ENCODE measurements at places on chromosomes 5 and 9.

GRCh38 chr9:36840898-36841536 is 193.1 kb downstream of the PAX5 start:
- DNase-seq, result no peak

GRCh38 chr5:51202161-51202560 is 181.1 kb upstream of the ISL1 start:
- DNase-seq, result no peak

DNA sequence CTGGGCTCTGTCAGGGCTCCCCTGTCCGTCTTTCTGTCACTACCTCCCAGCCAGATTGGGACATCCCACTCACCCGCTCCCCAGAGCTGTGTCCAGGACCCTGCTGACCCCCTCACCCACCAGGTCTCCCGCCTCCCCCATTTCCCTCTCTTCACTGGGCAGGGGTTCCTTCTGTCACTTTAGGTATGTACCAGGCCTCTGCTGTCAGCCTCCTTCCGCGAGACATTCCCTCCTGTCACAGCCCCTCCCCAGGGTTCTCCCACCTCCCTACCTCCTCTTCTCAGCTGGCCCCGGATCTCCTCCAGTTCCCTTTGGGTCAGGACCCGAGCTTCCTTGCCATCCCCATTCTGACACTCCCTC is 488 bp downstream of the POLR1E start:
- no peak for DNase-seq

DNA sequence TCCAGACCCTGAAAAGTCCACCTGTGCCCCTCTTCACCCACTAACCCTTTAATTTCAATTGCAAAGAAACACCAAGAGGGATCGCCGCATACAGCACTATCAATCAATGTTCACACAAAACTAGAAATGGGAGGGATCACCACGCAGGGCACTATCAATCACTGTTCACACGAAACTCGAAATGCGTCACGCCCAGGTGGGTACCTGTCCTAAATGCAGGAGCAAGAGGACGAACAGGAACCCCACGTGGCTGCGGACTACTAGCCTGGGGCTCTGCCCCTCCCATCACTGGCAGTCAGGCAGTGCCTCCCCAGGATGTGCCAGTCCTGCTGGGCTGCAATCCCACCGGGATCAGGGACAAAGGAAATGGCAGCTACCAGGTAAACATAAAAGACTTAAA is 28.2 kb downstream of the RASGEF1C start:
- no peak for DNase-seq

- DNase-seq, result peak; percentile 19
These were observed 388 bp downstream of the ANKS6 start for GRCh38 chr9:98795970-98796363.

DNA sequence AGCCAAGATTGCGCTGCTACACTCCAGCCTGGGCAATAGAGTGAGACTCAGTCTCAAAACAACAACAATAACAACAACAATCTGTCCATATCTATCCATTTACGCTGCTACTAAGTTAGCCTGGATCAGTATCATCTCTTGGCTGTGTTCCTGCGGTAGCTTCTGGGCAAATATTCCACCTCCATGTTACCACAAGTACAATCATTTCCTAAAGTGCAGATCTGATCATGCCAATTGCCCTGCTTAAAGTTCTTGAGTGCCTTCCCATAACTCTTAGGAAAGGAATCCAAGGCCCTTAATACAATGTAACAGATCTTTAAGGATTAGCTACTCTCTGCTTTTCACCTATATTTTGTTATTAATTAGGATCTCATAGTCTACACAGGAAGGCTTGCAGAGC is 15.4 kb upstream of the PPP2R2B start:
- no peak for DNase-seq

GRCh38 chr5:34016750-34017149 is 8.9 kb upstream of the AMACR start:
- DNase-seq, result no peak

DNA sequence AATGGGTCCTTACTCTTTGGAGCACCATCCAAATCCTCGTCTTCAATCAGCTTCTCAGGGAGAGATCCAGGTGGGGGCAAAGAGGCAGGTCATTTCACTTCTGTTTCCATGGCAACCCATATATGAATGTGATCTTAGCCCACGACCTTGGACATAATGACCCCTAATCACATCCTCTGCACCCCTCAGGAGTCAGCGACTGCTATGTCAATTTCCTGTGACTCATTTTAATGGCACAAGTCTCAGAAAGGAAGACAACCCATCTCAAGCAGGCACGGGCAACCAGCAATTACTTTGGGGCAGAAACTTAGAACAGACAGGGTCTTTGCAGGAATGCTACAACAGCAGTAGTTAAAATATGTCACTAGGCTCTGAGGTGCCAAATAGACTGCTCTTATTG is 591.2 kb downstream of the TLR4 start:
- no peak for DNase-seq

DNA sequence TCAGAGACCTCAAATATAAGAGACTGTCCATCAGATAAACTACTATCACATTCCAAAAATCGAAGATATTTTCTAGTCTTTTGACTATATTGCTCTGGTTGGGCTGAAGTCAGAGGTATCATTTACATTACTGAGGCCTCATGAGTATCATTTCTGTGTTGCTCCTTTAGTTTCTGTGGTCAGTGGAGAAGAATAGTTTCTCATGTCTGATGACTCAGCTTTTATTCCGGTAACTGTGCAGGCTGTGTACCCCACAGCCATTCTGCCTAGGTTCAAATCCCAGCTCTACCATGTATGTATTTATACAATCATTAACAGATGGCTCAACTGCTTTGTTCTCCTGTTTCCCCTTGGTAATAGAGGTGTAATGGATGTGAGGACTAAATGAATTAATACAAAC is 179.3 kb downstream of the ALDH1A1 start:
- DNase-seq, result no peak

- DNase-seq, result peak; percentile 27
These were observed 1.1 kb upstream of the NTRK2 start for GRCh38 chr9:84668196-84669012.

- no peak for DNase-seq
These were observed 249.2 kb upstream of the ANKRD55 start for GRCh38 chr5:56482363-56482762.

GRCh38 chr5:60841361-60841760 is 2.7 kb downstream of the ELOVL7 start:
- DNase-seq, result no peak

DNA sequence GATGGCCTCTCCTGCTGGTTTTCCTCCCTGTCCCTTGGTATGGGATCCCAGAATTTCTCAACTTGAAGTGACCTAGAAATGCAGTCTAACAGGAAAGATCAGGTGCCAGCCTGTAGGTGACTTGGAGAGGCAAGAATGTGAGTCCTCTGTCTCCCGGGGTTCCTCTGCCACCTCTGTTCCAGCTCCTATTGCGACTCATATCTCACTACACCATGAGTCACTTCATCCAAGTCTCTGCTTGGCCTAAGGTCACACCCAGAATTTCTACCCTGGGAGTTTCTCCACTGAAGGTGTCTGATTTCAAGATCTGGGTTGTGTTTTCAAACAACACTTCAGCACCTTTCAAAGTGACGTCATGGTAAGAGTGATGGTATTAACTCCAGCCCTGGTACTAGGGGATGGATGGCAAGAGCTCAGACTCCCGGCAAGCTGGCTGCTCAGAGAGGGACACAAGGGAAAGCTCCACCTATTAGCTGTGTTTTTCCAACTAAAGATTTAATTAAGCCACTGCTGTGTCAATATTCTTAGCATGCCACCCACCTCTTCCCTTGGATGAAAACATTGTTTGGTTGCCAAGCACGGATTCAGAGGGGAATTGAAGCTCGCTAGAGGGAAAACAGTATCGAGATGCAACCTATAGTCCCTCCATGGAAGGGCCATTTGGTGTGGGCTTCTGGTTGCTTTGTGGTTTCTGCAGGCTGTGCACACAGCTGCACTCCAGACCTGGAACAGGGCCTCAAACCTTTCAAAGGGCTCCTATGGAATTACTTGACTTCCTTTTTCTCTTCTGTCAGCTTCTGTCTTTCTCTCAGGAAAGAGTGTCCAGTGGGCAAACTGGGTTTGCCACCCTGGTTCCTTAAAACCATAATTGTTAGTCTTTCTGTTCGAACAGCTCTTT is 205.7 kb downstream of the GAS1 start:
- DNase-seq, result no peak

- DNase-seq, result no peak
These were observed 661 bp upstream of the SLC25A51 start for GRCh38 chr9:37904445-37905130.

- DNase-seq, result no peak
These were observed 566 bp downstream of the RPP25L start for GRCh38 chr9:34611251-34611810.

- DNase-seq, result peak; percentile 37
These were observed 423 bp downstream of the IPPK start for GRCh38 chr9:92669527-92669889.

GRCh38 chr5:82348784-82349425 is 70.8 kb upstream of the RPS23 start:
- no peak for DNase-seq

GRCh38 chr5:146734936-146735577 is 143.5 kb downstream of the PPP2R2B start:
- no peak for DNase-seq

- DNase-seq, result no peak
These were observed 265.7 kb upstream of the KLF4 start for GRCh38 chr9:107755246-107755645.

GRCh38 chr9:114588210-114588609 is 641 bp downstream of the ATP6V1G1 start:
- no peak for DNase-seq

DNA sequence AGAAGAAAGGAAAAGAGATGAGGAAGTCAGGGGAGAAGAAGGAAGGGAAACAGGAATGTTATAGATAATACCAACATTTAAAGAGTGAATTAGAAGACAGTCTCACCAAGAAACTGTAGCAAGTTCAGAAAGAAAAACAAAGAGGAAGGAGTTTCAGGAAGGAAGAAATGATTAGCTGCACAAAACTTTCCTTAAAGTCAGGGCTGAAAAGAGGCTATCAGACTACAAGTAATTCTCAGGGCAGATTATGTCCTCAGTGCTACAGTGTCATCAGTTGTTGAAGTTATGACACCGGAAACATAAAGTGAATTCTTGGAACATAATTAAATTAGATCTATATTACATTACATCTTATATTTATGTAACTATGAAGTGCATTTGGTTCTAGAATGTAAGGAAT is 226.9 kb downstream of the ARRDC3 start:
- no peak for DNase-seq

- no peak for DNase-seq
These were observed 7.5 kb downstream of the PFDN1 start for GRCh38 chr5:140295414-140295813.

DNA sequence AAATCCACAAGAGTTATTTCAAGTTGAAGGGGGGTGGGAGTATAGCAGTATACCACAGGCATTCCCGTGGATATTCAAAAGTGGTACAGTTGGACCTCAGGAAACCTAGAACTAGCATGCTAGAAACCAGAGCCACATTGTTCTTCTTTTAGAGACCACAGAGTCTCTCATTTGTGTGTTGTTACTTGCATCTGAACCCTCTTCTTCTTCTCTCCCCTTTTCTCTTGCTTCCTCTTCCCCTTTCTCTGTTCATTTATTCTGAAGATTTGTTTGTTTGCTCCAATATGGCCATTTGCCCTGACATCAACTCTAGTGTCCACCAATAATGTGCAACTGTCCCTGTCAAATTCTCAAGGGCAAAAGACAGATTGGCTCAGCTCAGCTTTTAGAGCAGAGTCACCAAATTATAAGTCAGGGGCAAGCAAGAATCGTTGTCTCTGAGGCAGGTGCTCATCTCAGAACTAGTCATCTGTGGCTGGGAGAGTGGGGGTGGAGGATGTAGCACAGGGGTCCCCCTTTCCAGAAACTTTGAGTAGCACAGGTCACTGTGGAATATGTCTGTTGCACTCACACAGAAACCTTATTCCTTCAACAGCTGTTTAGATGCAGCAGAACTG is 321.1 kb downstream of the ARRDC3 start:
- no peak for DNase-seq

- no peak for DNase-seq
These were observed 220.6 kb downstream of the CTNND2 start for GRCh38 chr5:11683666-11684065.

DNA sequence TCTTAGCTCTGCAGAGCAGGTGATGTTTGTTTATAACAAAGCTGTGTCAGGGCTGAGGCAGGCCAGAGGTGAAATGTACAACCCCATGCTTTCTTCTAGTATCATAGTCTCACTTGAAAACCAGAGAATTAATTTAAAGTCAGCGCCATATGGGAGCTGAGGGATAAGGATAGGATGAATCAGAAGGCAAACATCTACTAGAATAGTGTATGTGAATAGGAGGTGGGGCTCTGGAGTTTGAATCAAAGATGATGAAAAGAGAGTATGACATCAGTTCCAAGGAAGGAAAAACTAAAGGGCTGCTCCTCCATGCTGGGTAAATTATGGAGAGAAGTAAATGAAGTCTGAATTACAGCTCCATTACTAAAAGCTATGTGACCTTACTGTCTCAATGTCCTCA is 441.5 kb downstream of the RASEF start:
- DNase-seq, result no peak

DNA sequence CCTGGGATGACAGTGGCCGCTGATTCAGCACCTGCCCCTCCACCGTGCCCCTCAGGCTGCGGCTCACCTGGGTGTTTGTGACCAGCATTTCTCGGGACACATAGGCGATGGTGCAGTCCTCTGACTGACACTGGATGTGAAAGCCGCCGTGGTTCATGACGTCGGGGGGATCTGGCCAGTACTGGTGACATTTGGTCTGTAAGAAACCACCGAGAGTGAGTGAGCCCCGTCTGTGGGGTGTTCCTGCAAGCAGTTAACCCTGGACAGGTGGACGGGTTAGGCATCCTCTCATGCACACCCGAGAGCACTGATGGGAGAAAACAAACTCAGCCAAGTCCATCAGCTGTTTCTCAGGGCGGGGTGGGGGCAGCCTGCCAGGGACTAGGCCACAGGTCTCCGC is 62.5 kb upstream of the EPB41L4B start:
- no peak for DNase-seq

GRCh38 chr5:160605266-160605665 is 183.6 kb downstream of the PTTG1 start:
- DNase-seq, result no peak

DNA sequence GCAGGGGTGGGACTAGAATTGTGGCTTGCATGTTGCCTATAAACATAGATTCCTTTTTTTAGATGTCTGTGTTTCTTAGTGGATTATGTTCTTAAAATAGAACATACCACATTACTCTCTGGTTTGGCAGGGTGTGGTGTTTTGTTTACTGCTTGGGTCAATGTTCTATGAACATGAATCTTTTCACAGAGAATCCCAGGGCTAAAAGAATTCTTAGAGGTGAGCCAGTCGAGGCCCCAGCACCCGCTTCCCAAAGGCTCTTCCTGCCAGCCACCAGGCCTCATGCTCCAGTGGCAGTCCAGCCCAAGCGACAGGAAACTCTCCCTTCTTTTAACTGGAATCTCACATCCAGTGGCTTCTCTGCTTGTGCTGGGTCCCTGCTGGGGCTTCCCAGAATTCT is 126.6 kb downstream of the C9orf152 start:
- no peak for DNase-seq

DNA sequence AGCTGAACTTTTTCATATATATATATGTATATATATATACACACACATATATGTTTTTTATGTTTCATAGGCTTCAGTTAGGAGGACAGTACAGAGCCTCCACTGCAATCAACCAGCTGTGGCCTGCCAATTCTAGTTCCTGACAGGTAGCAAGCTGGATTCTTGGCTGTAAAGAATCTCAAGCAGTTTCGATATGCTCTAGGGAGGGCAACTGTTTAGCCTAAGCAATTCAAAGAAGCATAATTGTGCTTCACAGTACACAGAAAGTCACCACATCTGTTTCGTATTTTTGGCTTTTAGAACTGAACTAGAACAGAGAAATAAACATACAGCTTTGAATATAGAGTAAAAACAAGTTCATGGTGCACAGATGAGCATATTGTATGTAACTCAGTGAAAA is 152.4 kb upstream of the ARRDC3 start:
- DNase-seq, result no peak

All from stimulated activated CD4-positive, alpha-beta T cell treated with anti-CD3 and anti-CD28 coated beads, Interleukin-12 subunit alpha, Interleukin-12 subunit beta, amount 100 ng/mL, for 4 hours (primary cell).